Stimulated activated CD8-positive, alpha-beta memory T cell treated with anti-CD3 and anti-CD28 coated beads, Interleukin-7, amount 100 ng/mL, for 24 hours (primary cell): ENCODE measurements at places on chromosomes 16 and 17.
A peak's percentile ranks its signal among the peaks of the same experiment; 100 is the strongest.

GRCh38 chr16:88665148-88665547 is 2.3 kb upstream of the MVD start:
- no peak for DNase-seq

GRCh38 chr17:32917842-32918241 is 10.1 kb upstream of the TMEM98 start:
- no peak for DNase-seq

GRCh38 chr16:61987474-61988012 is 48.7 kb downstream of the CDH8 start:
- DNase-seq, result no peak

DNA sequence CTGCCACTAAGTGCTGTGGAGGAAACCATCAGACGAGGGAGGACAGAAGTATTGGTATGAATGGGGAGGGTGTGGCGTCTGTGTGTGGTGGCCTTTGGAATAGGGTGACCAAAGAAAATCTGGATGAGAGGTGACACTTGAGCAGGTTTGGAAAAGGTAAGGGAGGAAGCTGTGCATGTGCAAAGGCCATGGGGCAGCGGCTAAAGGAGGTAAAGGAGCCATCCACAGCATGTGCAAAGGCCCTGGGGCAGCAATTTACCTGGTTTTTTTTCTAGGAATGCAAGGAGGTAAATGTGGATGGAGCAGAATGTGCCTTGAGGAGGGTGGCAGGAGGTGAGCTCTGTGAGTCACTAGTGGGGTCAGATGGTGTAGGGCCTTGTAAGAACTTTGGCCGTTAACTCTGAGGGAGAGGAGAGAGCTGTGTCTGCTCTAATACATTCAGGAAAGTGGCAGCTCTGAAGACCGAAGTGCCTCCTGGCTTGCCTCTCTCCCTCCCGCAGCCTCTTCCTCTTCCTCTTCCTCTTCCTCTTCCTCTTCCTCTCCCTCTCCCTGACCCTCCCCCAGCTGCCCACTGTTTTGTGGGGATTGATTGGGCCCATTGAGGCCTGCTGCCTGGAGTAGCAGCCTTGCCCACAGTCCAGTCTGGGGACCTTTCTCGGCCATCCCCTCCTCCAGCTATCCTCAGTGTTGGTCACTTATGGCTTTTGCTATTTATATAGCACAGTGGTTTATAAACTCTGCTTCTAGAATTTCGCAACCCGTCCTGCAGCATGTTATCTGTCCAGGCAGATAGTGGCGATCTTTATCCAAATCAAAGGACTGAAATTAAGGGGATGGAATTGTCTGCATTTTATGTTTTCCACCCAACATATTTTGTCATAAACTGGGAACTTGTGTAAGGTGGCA is 38.7 kb downstream of the CMIP start:
- no peak for DNase-seq

DNA sequence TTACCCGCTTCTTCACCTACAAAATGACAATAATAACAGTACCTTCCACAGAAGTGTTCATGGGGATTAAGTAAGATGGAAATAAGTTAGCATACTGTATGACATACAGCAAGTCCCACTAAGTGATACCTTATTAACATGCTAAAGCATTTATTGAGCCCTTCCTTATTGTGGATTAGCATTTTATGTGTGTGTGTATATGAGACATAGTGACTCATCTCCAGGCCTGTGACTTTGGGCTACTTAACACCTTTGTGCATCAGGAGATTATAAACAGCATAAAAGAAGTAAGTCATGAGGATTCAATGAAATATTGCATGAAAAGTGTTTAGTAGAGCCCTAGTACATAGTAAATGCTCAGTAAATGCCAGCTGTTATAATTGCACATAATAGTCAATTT is 52.9 kb downstream of the CA10 start:
- DNase-seq, result no peak

DNA sequence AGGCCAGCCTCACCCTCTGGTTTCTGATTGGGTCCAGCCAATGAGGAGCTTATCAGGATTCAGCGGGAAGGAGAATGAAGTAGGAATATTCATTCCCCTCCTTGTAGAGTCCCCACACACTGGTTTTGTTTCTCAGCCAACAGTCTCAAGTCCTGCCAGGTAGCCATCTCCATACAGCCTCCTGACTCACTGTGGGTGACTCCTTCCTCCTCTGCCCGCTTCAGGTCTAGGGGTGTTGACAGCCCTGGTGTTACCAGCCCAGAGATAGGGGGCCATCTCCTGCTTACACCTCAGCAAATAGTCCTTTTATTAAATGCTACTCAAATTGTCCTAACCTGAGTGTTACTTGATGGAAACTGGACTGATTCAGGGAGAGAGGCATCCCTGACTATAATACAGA is 4.0 kb upstream of the MFAP4 start:
- no peak for DNase-seq

- DNase-seq, result no peak
Measured at GRCh38 chr17:78366109-78366848, 6.4 kb upstream of the SOCS3 start.

GRCh38 chr17:72751746-72752145 is 340.7 kb downstream of the SLC39A11 start:
- DNase-seq, result no peak

- no peak for DNase-seq
Measured at GRCh38 chr17:8552577-8553320, 77.8 kb downstream of the MYH10 start.

GRCh38 chr16:30082545-30083090 is 6.8 kb downstream of the PPP4C start:
- DNase-seq, result no peak

GRCh38 chr17:15237106-15237425 is 28.1 kb downstream of the PMP22 start:
- no peak for DNase-seq

- no peak for DNase-seq
Measured at GRCh38 chr16:84630446-84631152, 12.7 kb upstream of the COTL1 start.

DNA sequence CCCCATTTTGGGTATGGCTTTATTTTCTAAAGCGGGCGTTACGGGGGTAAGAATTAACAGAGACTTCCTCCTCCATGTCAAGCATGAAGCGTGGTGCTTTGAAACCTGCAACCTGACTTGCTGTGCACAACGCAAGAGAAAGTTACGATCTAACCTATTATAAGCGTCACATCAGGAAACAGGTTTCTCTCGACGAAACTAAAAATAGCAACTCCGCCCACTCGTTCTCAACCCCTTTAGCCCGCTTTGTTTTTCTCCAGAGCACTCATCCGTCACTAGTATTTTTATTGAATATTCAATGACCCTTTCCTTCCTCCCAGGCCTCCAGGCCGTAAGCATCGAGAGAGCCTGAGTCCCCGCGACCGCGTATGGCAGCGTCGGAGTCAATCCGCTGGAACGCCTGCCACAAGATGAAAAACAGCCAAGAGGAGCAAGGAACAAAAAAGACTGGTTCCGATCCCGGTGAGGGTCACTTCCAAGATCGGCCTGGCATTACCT is 555 bp downstream of the NUP88 start:
- peak; percentile 21 for DNase-seq

- DNase-seq, result no peak
Measured at GRCh38 chr16:49487746-49488145, 114.1 kb downstream of the C16orf78 start.

- DNase-seq, result no peak
Measured at GRCh38 chr17:376936-377863, 24.6 kb upstream of the RPH3AL start.

- DNase-seq, result no peak
Measured at GRCh38 chr17:61484174-61484573, 32.0 kb downstream of the TBX4 start.

DNA sequence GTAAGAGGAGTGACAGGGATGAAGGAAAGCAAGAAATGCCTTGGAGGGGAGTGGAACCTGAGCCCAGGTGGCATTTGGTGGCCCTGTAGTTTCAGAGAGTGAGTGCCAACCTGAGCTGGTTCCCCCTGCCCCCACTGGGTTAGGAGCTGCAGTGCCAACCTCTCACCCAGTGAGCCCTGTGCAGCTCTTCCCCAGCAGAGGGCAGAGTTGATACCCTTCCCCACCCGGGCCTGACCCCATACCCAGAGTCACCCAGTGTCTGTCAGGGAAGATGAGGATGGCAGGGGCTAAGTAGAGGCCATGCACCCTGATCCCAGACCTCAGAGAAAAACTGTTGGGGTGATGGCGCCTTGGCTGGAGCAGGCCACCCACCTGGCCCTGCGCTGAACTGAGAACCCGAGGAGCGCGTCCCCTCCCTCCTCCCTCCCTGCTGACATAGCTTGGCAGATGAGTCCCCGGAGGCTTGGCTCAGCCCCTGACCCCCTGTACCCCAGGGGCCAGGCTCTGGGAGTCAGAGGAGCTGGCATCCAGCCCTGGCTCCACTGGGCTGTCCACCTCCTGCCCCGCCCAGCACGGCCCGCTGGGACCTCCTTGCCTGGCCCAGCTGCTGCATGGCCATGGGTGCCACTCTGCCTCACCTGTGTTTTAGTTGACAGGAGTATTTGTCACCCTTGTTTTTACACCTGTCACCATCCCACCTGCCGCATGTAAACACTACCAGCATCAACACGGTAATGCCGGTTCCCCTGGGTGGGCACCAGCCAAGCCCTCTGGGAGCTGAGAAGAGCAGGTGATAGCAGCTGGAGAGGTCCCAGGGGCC is 113.9 kb downstream of the AMFR start:
- DNase-seq, result no peak

GRCh38 chr16:53666786-53667415 is 36.8 kb downstream of the RPGRIP1L start:
- no peak for DNase-seq

GRCh38 chr17:4003131-4003500 is 38.9 kb upstream of the ATP2A3 start:
- DNase-seq, result no peak

DNA sequence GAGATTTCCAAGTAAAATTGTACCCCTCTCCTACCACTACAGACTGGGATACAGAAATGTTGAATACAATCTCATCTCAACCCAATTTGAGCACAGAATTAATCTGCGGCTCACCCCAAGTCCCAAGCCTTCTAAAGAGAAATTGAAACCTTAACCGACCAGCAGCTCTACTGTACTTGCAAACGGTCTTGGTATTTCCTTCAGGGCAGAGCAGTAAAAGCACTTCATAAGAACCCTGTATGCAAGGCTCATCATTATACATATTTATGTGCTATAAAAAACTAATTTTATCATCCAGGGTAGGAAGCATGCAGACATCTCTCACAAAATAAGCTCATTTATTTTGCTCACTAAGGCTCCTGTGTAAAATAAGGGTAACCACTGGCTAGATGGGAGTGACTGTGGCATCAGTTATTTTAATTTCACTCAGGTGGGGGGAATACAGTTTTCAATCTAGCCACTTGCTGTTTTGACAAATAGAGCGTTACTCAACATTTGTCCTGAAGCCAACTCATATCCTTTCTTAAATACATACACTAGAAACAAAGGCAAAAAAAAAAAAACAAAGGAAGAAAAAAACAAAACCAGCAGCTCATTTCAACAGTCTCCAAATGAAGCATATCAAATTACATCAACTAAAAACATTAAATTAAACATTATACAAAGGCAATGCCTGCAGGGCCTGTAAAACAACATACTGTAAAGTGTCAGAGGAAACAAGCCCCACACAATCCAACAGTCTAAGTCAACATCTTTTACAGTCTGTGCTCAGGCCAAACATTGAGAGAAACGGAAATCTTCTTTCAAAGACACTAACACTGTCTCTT is 65.0 kb downstream of the PARN start:
- DNase-seq, result no peak

- DNase-seq, result no peak
Measured at GRCh38 chr16:9258423-9259051, 167.1 kb downstream of the HAPSTR1 start.

DNA sequence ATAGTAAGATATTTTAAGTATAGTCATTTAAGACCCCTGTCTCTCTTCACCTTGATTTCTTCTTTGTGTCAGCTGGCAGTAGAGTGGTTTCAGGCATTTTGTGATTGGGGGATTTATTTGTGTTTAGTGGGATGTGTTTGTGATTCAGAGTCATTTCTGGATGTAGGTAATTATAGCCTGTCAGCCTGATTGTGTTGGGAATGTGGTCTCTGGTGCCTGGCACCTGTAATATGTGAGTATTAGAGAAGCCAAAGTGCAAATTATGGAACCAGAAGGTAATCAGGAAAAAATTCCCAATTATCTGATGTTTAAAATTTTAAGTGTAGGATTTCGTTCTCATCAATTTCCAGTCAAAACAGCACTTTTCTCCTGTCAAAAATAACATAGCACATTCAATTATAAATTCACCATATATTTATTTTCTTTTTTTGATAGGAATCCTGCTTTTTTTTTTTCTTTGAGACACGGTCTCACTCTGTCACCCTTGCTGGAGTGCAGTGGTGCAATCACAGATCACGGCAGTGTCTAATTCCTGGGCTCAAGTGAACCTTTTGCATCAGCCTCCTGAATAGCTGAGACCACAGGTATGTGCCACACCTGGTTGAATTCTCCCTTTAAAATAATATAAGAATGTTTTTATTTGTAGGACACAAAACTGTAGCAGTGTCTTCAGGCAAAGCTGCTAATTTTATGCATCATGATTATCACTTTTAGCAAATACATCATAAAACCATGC is 42.7 kb downstream of the ATF7IP2 start:
- no peak for DNase-seq

- DNase-seq, result no peak
Measured at GRCh38 chr17:70405492-70406220, 236.3 kb downstream of the KCNJ2 start.

- no peak for DNase-seq
Measured at GRCh38 chr16:27374804-27375425, 27.1 kb upstream of the IL21R start.

- DNase-seq, result peak; percentile 10
Measured at GRCh38 chr16:88591577-88592021, 21.4 kb downstream of the ZC3H18 start.

DNA sequence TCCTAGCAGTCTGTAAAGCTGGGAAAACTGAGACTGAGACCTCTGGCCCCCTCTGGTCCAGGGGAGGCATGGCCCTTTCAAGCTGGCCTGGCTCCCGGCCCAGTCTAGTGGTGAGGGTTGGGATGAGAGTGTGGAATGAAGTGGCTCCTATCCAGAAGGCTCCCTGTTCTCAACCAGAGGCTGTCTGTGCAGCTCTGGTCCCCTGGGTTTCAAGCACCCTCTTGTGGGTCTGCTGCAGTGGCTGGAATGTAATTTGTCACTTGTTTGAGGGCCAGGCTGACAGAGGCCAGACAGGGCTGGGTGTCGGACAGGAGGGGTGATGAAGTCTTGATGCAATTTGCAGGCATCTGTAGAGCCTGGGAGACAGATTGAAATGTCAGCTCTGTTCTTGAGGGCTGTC is 22.1 kb upstream of the PHF12 start:
- no peak for DNase-seq

- DNase-seq, result no peak
Measured at GRCh38 chr16:87230571-87230970, 86.6 kb downstream of the C16orf95 start.

- no peak for DNase-seq
Measured at GRCh38 chr16:9913604-9914326, 268.5 kb downstream of the GRIN2A start.
